Left cardiac atrium (tissue), 4 donors: ENCODE measurements at places on chromosomes 13 and 19. TPM values are rescaled to one million over a fixed set of nuclear protein-coding genes. Genes with fewer than 3 reads are reported as not detected.

Gene HS6ST3
- total RNA-seq, result 0.42 TPM

Gene WDR88
- total RNA-seq, result not detected

Gene DCLK1
- total RNA-seq, result 18.2 TPM

Gene FBN3
- total RNA-seq, result not detected

Gene GNA15
- total RNA-seq, result 6.1 TPM

Gene RDH8
- total RNA-seq, result not detected
